Right ventricle myocardium superior (tissue), 1 donor: ENCODE measurements at places on chromosomes 7 and 10.

- DNase-seq = no peak
These were observed 215.5 kb downstream of the INHBA start for GRCh38 chr7:41487229-41487940.

DNA sequence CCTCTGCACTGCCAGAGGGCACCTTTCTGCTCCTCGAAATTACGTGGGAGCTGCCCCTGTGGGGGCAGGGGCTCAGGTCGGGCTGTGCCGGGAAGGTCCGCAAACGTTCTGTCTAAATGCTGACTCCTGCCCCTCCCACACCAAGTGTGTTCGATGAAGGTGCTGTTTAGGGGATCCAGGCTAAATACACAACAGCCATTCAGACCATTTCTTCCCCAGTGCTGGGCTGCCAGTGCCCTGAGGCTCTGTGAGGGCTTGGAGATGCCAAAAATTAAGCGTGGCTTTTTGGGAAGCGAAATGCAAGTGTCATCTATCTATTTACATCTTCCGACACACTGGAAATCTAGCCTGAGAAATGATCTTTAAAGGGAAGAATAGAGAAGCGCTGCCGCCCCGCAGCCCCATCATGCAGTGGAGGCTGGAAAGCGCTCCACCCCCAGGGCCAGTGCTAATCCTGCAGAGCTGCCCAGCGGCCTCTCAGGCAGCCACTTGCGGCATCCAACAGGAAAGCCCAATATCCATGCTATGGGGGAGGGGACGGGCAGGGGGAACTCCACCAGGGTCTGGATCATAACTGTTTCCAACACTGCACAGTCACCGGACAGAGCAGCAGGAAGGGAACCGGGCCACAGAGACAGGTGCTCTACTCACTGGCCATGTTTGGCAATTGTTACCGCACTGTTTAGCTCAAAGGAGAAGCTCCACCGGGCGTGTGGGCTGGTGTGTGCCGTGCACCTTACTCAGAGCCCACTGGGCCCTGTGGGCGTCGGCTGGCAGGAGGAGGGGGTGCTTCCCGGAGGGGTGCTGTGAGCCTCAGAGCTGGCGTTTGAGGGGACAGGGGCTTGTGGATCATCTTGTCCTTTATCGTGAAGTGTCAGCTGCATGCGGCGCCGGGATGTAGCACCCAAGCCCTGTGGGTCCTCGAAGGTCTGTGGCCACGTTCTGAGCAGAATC lies 205.5 kb downstream of the DNAJB6 start:
- DNase-seq = no peak

DNA sequence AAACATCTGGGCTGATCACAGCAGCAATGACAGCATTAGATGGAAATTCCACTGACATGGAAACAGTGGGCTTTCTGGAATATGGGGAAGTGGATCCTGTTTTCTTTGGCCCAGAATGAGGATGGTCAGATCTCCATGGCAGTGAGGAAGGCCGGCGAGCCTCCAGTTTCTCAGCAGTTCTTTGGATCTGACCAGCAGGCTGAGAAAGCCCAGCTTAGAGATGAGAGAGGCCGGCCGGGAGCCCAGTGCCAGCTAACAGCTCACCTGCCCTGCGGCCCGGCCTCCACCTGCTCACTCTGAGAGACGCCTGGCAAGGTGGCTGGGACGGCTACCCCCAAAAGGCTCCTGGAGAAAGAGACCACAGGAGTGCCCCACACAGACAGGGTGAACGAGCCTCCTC lies 24.2 kb downstream of the GPER1 start:
- DNase-seq = peak; percentile 35

DNA sequence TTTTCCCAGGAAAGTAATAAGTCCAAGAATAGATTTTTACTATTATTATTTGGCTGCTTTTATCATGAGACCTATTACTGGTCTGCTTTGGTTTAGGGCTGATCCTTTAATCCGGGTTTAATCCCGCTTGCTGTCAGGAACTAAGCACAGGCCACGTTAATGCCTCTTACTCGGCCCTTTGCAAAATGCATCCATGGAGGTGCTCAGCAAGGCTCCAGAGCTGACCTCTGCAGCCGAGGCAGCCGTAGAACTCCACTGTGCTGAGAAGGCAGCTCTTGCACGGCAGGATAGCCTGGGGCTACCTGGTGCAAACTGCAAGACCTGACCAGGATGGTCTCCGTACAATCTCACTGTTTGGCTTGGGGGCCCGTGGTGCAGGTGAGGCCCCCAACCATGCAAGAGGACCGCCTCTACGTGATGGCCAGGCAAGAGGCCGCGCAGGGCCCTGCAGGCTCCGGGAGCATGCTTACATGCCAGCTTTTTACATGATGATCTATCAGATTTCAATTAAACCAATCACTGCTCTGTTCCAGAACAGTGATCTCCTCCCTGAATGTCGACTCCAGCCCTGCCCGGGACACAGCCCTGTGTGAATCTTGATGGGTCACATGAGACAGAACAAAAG lies 10.4 kb upstream of the CALML3 start:
- DNase-seq = no peak
